Uterine smooth muscle cell (primary cell): ENCODE measurements at places on chromosomes 16 and 17. TPM values are rescaled to one million over a fixed set of nuclear protein-coding genes. Genes with fewer than 3 reads are reported as not detected.

KRT33A gene
- total RNA-seq = not detected in 2 replicates

MYH8 gene
- under 0.01 TPM in 1 of 2 replicates, not detected in the other for total RNA-seq

ZKSCAN2 gene
- total RNA-seq = 4.3 and 5.1 TPM in 2 replicates

KRT9 gene
- total RNA-seq = not detected in 2 replicates

NIP7 gene
- 20.4 and 31.1 TPM in 2 replicates for total RNA-seq

PYY gene
- not detected in 2 replicates for total RNA-seq

KIFC3 gene
- 76.2 and 81.3 TPM in 2 replicates for total RNA-seq

GUCY2D gene
- total RNA-seq = under 0.01 TPM in 2 replicates

C1QL1 gene
- total RNA-seq = 0.22 and 0.37 TPM in 2 replicates

DRC3 gene
- 0.55 and 1.1 TPM in 2 replicates for total RNA-seq
